SK-N-MC (cell line): ENCODE measurements at places on chromosomes 5 and 9.

GRCh38 chr9:5552301-5552700 is 42.0 kb downstream of the PDCD1LG2 start:
- no peak for DNase-seq

DNA sequence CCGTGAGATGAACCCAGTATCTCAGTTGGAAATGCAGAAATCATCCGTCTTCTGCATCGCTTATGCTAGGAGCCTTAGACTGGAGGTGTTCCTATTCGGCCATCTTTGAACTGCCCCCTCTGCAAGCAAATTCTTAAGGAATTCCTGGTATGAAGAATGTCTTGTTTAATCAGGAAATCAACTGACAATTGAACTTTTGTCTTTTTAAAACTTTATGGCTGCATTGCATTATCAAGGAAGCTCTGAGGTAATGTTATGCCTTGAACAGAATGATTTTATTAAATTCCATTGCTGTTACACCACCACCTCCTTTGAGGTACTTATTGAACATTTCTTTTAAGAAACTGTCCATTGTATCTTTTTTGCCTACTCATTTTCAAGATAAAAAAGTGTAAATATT is 1915.7 kb upstream of the CDH9 start:
- DNase-seq = no peak

DNA sequence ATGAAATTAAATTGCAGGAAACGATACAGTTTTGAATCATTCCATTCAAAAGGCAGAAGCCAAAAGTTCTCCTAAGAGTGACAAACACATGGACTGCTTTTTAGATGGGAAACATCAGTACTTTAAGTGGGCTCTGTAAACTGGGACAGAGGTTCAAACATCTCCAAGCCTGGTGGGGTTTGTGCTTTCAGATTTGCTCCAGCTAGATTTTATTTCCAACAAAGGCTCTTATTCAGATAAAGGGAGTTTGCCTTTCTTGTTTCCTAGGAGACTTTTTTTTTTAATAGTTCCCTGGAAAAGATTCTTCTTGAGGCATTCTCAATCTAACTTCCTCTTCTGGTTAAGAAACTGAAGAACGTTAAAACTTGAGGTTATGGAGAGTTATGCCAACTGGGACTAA is 277.6 kb downstream of the TMEM38B start:
- DNase-seq = no peak

GRCh38 chr5:125961150-125961549 is 462.1 kb upstream of the GRAMD2B start:
- DNase-seq = no peak

DNA sequence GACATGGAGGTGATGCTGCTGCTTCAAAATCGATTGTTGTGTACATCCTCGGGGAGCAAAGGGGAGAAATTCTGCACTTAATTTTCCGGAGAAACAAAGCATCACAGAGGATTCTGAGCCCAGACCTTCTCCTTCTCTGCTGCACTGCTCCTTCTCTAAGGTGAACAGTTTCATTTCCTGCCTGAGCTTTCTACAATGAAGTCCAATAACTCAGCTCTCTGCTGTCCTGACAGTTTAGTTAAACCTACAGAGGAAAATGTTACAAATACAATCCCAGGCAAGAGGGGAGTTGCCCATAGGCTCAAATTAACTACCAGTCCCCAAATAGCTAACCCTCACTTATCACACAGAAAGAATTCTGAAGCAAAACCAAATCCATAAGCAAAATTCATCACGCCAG is 206.3 kb downstream of the EFNA5 start:
- no peak for DNase-seq

- DNase-seq = no peak
These were observed 71.3 kb downstream of the COL5A1 start for GRCh38 chr9:134712926-134713325.

- DNase-seq = no peak
These were observed 213.7 kb downstream of the NXNL2 start for GRCh38 chr9:88748566-88749261.

DNA sequence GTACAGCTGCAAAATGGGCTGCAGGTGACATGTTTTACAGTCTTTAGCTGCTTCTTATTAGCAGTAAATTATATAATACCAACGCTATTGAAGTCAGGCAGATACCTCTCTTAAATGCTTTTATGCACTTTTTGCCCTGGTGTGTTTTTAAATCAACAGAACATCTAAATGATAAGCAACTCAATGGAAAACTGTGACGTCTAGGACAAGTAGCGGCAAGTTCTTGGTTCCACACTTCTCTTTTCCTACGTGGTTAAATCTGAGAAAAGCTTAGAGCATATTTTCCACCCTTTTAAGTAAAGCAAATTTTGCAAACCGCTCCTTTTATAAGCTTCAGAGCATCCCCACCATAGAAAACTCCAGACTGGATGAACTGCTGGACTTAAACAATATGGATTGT is 58.1 kb downstream of the CEMIP2 start:
- DNase-seq = no peak

GRCh38 chr9:3848445-3849114 is 322.8 kb upstream of the RFX3 start:
- no peak for DNase-seq

- DNase-seq = peak; percentile 81
These were observed 113.3 kb downstream of the MAPKAP1 start for GRCh38 chr9:125593581-125594222.

- no peak for DNase-seq
These were observed 2.5 kb upstream of the ZMYND19 start for GRCh38 chr9:137592767-137593166.

- DNase-seq = no peak
These were observed 396.9 kb downstream of the PDE4D start for GRCh38 chr5:59496524-59497134.

DNA sequence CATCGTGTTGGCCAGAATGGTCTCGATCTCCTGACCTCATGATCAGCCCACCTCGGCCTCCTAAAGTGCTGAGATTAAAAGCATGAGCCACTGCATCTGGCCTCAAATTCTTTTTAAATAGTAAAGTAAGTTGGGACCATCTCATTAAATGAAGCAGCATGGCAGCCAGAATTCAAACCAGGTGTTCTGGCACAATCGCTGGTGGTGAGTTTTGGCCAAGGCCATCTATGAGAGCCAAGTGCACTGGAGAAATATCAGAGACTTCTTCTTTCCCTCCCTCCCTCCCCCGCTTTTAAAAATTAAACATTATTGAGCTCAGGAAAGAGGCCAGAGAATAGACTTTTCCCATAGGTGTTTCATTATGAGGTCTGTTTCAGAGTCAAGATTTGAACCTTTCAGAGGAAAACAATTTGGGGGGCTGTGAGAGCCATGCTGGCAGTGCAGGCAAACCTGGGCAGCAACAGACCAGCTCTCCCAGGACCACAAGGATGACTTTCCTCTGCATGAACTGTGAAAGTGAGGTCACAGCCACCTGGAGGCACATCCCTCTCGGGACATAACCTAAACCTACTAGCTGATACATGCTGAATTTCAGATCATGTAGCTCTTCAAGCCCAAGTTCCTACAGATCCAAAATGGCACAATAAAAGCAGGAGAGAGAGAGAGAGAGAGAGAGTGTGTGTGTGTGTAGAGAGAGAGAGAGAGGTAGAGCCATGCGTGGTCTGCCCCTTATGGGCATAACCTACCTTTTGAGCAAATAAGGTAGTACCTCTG is 94.6 kb upstream of the DMRT1 start:
- DNase-seq = no peak

DNA sequence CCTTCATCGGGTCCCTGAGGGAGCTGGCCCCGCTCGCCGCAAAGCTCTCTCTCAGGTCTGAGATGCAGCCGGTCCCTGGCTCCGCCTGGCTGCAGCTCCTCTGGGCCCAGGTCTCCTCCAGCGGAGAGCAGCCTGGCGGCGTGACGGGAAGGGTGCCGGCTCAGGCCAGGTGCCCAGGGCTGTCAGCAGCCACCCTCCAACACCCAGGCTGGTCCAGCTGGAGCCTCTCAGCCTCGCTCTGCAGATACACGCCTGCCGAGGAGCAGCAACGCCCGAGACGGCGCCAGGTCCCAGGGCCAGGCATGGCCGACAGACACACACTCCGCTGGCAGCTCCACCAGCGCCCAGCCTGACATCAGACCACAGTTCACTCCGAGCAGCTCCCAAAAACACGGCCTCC is 25.6 kb downstream of the FAM163B start:
- no peak for DNase-seq

- no peak for DNase-seq
These were observed 1.1 kb downstream of the LURAP1L start for GRCh38 chr9:12775679-12776512.
